Stimulated activated CD4-positive, alpha-beta T cell treated with anti-CD3 and anti-CD28 coated beads, TNF-alpha, amount 100 ng/mL, for 4 hours (primary cell): ENCODE measurements at places on chromosomes 2 and 18.

DNA sequence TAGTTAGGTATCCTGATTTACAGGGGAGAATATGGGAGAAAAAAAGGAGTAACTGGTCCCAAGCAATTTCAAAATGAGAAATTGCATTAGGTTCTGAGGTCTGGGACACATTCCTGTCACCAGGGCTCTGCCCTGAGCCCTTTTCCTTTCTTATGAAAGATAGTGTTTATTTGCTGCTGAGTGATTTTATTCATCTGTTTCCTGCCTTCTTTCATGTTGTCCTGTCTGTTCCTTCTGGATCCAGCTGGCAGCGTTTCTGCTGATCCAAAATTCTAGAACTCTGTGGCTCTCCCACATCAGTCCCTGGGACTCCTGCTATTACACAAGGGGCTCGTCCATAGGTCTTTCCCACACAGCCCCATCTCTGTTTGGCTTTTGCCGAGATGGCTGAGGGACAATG is 519.1 kb upstream of the SALL3 start:
- DNase-seq = no peak

- no peak for DNase-seq
Measured at GRCh38 chr2:70385966-70386595, 84.2 kb upstream of the FAM136A start.

GRCh38 chr2:67965246-67965645 is 97.6 kb downstream of the C1D start:
- DNase-seq = no peak

- no peak for DNase-seq
Measured at GRCh38 chr2:61173116-61173515, 11.1 kb downstream of the C2orf74 start.

DNA sequence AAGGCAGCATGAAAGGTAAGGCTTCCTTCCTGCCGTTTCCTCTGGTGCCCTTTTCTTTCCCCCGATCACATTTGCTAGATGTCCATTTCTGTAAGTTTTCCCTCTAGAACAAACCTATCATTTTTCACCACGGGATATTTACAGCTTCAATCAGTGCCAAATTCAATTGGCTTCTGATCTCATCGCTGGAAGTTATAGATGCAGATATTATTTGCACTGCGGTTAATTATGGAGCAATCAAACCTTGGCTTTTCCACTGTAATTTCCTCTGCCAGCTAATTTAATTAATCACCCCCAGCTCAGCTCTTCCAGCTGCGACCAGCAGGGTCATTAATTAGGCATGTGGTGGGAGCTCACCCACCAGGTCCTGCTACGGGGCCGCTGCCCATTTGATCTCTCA is 86.1 kb downstream of the GBX2 start:
- DNase-seq = no peak

DNA sequence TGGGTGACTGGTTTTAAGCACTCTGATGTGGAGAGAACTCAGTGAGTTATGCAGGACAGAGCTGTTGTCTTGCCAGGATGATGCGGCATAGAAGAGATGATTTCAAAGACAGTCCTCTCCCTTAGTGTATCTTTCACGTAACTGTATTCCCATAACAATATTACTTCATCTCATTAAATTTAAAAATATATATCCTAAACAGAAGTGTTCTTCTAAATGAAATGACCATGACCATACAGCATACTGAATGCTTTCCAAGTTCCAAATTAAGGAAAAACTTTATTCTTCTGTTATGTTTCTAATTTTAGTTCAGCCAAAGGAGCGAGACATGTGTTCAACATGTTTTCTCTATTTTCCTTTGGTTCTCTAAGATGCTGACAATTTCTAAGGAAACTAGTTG is 600.1 kb upstream of the FSHR start:
- no peak for DNase-seq

GRCh38 chr2:1670636-1671035 is 73.7 kb downstream of the PXDN start:
- no peak for DNase-seq
